ENCODE measurements at places on chromosomes 4 and X. TPM values are rescaled to one million over a fixed set of nuclear protein-coding genes. Genes with fewer than 3 reads are reported as not detected.

DNA sequence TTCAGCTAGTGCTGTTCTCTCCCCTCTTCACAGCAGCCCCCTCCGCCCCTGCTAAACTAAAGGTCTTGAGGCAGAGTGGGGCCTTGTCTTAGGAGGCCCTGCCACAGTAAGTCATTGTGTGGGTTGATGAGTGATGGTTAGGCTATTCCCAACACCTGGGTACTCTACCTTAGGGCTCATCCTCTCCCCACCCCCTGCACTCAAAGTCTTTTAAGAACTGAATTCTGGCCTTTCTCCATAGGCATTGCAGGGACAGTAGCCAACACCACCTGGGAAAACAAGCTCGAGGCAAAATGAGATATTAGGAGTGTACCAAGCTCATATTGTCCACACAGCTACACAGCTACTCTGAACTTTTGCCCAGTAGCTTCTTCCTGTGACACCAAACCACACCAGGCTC is 42.5 kb downstream of the RAB40AL start:
- H3K4me1 ChIP-seq, result peaks cover 6% of the 10 kb centered on the region
- no peak for DNase-seq

DNA sequence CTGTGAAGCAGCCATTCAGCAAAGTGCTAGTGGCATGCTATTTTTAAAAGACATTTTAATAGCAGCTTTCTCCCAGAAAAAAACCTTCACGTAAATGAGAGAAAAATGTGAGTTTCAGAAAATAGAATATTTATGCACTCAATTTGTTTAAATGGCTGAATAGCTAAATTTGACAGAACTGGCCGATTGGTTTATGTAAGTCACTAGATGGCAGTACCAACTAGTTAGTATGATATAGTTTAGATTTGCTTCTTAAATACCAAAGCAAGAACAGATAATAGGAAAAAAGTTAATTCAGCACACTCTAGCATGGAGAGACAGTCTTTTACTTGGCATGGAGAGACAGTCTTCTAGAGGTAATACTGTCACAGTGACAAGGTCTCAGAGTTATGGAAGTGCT is 250.1 kb downstream of the SNCA start:
- no peaks in the 10 kb centered on the region for H3K36me3 ChIP-seq
- no peaks in the 10 kb centered on the region for H3K4me1 ChIP-seq
- H3K27ac ChIP-seq, result no peak overlapping the region
- peaks cover 55% of the 10 kb centered on the region for H3K27me3 ChIP-seq
- H3K4me3 ChIP-seq, result no peak overlapping the region

DNA sequence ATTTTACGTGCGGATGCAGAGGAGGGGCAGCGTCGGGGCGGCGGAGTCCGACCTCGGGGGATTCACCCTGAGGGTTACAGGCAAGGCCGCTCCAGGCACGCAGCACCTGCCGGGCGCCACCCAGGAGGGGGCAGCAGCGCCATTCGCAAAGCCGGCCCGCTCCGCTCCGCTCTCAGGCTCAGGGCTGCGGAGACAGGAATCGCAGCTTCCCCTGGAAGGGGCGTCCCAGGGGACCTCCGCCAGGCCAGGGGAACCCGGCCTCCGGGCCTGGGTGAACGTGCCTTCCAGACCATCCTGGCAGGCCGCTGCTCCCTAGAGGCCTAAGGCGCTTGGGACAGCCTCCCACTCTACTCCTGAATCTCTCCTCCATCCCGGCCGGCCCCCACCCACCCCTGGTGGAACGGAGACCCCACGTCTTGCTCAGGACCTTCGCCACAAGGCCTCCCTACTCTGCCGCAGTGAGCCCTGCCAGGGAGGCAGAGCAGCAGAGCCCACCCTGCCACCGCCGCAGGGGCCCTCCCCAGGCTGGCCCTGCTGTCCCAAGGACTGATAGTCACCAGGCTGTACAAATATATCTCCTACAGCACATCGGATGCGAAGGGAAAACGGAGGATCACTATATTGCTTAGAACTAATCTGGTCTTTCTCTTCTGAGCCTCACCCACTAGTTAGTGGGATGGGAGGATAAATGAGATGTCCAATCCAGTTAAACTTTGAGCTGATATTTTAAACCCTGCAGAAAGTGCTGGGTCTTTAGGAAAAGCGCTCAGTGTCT is 115.0 kb downstream of the SMIM20 start:
- H3K36me3 ChIP-seq, result peaks cover 12% of the 10 kb centered on the region
- H3K27me3 ChIP-seq, result no peaks in the 10 kb centered on the region
- peak; percentile 93 for DNase-seq

DNA sequence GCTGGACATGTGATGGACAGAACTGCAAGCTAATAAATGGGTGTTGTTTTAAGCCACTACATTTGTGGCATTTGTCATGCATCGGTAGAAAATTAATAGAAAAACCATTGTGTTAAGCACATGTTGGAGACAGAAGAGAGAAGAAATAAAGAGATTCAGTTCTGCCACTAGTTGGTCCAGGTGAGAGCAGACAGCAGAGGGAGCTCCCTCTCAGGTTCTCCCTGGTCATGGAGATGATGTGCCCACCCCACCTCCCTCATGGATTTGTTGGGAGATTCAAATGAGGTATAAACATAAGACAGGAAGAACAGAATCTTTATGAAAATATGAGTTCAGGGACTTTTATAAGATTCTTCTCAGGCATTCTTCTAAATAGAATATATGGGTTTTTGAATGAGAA is 36.8 kb upstream of the OCIAD2 start:
- H3K4me1 ChIP-seq, result peaks cover 15% of the 10 kb centered on the region
- no peaks in the 10 kb centered on the region for H3K36me3 ChIP-seq
- peaks cover 11% of the 10 kb centered on the region for H3K27me3 ChIP-seq

- no peaks in the 10 kb centered on the region for H3K36me3 ChIP-seq
- no peak overlapping the region for H3K27ac ChIP-seq
- H3K4me3 ChIP-seq, result peak overlapping the region; percentile 73
- peaks cover 21% of the 10 kb centered on the region for H3K27me3 ChIP-seq
- H3K4me1 ChIP-seq, result peaks cover 24% of the 10 kb centered on the region
Measured at GRCh38 chr4:82562564-82562854, 721 bp upstream of the TMEM150C start.

Gene UGT2B15
- total RNA-seq, result 0.25 TPM

Gene CLDN2
- not detected for total RNA-seq

- no peaks in the 10 kb centered on the region for H3K27me3 ChIP-seq
- peaks cover 56% of the 10 kb centered on the region for H3K4me1 ChIP-seq
- no peak overlapping the region for H3K27ac ChIP-seq
- H3K36me3 ChIP-seq, result peaks cover 15% of the 10 kb centered on the region
- no peak for DNase-seq
Measured at GRCh38 chrX:85993539-85994197, 53.7 kb downstream of the CHM start.

Gene RHOXF1
- not detected for total RNA-seq

DNA sequence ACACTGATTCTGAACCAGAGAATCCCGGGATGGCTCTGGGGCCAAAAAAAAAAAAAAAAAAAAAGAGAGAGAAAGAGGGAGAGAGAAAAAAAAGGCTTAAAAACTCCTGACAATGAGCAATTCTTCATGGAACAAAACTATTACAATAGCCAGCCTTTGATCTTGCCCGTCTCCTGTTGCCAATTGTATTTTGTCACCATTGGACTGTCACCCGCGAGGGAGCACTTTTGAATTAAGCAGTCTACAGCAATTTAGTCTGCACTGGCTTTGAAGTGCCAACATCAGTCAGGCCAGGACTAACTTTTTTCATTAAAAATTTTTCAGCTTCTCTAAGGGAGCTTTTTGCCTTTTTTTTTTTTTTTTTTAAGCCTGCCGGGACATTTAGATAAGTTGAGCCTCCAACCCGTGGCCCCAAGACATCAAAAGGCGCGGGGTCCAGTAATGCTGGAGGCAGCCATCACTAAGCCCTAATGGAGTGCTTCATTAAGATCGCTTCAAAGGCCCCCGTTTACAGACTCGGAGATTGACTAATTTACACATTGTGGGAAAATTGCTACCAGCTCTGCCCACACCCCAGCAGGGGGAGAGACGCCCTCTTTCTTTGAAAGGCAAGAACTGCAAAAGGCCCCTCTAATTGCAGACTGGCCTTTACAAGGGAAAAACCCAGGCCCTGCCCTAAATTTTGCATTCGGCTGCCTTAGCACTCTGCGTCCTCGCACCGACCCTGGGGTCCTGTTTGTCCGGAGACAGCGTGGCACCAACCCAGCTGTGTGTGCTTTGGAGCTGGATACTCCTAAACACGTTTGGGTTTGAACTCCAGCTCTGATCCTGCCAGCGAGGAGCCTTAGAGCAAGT is 98.1 kb upstream of the MSX1 start:
- H3K4me3 ChIP-seq, result no peak overlapping the region

- no peak overlapping the region for H3K27ac ChIP-seq
- no peaks in the 10 kb centered on the region for H3K4me1 ChIP-seq
- H3K4me3 ChIP-seq, result no peak overlapping the region
- H3K27me3 ChIP-seq, result peaks cover 62% of the 10 kb centered on the region
Measured at GRCh38 chr4:107815158-107815557, 9.6 kb upstream of the SGMS2 start.

Gene KCND1
- 4.9 TPM for total RNA-seq
